Umbilical cord (tissue), 2 donors: ENCODE measurements at places on chromosomes 12 and 14. TPM values are rescaled to one million over a fixed set of nuclear protein-coding genes. Genes with fewer than 3 reads are reported as not detected.
A peak's percentile ranks its signal among the peaks of the same experiment; 100 is the strongest.

Gene MIS18BP1
- total RNA-seq = 34.7 TPM

Gene FCF1
- 15.4 TPM for total RNA-seq

DNA sequence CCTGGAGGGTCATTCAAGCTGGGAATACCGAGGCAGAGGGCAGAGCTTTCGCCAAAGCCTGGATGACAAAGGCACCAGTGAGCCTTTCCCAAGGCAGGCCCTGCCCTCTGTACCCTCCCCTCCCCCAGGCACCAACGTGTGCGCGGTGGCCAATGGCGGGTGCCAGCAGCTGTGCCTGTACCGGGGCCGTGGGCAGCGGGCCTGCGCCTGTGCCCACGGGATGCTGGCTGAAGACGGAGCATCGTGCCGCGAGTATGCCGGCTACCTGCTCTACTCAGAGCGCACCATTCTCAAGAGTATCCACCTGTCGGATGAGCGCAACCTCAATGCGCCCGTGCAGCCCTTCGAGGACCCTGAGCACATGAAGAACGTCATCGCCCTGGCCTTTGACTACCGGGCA lies 31.2 kb upstream of the NXPH4 start:
- no peak for DNase-seq

GRCh38 chr12:64685050-64685449 lies 74.2 kb downstream of the GNS start:
- DNase-seq = no peak

DNA sequence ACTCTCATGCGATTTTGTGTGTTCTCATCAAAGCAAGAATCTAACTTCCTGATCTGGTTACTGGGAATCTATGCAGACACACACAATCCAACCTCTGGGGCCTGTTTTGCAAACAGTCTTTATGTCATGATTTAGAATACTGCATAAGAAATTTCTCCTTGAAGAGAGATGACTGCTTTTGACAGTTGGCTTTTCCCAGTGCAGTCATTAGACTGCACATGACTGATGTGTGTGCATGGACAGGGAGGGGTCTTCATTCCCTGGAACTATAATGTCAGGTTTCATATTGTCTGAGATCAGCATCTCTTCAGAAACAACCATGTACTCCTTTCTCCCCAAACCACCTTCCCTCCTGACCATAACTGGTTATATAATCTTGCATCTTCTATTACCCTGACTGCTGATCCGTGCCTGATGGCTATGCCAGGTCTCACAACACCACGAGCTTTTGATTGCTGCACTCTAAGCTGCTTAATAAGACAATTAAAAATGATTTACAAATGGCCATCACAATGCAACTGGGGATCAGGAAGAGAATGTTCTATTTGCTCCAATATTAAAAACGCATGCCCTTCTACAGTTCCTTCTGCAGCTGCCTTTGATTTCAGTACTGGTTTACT lies 995.4 kb downstream of the NRXN3 start:
- DNase-seq = no peak

Gene GPR84
- 2.9 TPM for total RNA-seq

DNA sequence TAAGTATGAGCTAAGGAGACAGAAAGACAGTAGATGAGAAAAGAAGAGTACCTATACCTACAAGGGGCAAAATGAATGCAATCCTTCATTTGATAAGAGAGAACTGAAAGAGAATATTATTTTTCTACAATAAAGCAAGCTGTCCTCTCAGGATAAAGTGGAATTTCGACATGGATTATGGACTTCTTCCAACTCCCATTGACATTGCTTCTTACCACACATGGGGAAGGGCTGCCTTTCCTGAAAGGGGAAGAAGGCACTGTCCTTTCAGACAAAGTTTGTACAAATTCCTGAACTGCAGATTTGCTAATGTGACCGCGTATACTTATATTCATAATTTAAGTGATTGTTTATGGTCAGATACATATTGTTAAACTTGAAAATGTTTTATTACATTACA lies 4.3 kb upstream of the HEBP1 start:
- DNase-seq = no peak

DNA sequence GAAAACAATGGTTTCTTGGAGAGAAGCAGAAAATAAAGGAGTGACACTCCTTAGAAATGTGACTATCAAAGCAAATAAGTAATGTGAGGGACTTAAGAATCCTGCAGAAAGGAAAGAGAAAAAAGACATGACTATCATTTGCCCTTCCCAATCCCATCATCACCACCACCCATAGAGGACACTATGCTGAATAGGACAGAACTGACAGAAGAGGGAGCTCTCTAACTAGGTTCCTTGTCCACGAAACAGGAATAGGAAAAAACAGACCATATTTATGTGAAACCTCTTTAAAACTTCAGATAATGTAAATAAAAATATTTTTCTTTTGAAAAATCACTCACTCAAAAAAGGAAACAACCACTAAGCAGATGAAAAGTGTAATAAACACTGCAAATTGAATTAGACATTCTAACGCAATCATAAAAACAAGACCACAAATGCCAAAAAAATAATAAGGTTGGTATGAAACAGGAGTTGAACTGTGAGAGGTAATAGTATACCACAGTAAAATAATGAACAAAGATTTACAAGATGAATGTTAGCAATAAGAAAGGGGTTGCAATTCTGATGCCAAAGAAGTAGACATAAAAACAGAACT lies 24.1 kb downstream of the KLRD1 start:
- peak; percentile 57 for DNase-seq

GRCh38 chr12:106767954-106768822 lies 6.3 kb upstream of the RIC8B start:
- DNase-seq = no peak

Gene MGP
- total RNA-seq = 434 TPM

DNA sequence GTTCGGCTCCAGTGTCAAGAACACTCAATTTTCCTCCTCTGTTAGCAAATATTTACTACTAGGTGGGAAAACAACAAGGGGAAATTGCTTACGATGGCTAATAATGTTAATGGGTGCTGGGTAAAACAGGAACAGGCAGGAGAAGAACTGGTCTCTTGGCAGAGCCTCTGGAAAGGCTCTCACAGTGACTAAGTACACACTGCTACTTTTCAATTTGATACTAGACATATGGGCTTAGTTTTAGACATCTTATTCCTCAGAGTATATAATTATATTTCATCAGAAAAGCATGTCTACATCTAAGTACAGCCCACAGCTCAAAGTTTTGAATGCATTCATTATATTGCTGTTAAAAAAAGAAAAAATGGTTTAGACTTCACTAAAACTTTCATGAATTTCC lies 65.4 kb upstream of the SAV1 start:
- DNase-seq = no peak

Gene GZMH
- total RNA-seq = not detected

DNA sequence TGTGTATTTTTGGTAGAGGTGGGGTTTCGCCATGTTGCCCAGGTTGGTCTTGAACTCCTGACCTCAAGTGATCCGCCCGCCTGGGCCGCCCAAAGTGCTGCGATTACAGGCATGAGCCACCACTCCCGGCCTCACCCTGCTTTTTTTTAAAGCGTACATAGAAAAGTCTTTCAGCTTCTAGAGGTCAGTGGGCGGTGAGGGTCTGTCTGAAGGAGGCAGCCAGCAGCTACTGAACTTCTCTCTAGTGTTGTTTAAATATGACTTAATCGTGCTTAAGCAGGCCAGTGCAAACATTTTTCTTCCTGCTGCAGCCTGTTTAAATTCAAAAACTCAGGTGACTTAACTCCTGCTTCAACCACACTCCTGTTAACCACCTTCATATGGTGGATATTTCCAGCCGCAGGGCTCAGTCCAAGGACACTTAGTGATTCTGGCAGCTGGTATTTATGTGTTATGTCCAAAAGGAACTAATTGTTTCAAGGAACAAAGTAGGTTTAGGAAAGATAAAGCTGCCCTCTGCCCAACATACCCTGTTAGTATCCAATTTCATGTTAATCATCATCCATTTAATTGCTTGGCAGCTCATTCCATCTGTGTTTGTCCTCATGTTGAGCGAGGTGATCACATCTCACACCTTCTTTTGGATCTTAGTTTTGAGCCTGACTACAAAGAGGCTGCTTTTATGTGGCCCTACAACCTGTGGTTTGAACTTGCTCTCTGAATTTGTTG lies 2.0 kb downstream of the PRKAB1 start:
- DNase-seq = no peak
